ENCODE measurements at places on chromosomes 4 and X.

DNA sequence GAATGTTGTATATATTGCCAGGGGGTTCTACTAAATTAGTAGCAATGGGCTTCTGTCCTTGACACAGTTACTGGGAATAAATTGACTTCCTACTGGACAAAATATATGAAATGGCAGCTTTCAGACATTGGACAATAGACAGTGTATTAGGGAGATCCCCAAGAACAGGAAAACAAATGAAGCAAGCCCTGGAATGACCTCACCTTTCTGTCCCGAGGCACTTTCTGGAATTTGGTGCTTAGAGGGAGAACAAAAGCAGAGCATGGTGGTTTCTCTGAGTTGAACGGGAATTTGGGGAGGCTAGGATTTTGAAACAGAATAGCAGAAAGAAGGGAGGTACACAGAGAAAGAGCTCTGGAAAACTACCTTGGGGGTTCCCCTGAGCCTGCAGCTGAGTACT is 187.7 kb upstream of the MAGEB2 start:
- DNase-seq: no peak

- peak; percentile 33 for DNase-seq
These were observed 810 bp downstream of the SPRY1 start for GRCh38 chr4:123397144-123398065.

DNA sequence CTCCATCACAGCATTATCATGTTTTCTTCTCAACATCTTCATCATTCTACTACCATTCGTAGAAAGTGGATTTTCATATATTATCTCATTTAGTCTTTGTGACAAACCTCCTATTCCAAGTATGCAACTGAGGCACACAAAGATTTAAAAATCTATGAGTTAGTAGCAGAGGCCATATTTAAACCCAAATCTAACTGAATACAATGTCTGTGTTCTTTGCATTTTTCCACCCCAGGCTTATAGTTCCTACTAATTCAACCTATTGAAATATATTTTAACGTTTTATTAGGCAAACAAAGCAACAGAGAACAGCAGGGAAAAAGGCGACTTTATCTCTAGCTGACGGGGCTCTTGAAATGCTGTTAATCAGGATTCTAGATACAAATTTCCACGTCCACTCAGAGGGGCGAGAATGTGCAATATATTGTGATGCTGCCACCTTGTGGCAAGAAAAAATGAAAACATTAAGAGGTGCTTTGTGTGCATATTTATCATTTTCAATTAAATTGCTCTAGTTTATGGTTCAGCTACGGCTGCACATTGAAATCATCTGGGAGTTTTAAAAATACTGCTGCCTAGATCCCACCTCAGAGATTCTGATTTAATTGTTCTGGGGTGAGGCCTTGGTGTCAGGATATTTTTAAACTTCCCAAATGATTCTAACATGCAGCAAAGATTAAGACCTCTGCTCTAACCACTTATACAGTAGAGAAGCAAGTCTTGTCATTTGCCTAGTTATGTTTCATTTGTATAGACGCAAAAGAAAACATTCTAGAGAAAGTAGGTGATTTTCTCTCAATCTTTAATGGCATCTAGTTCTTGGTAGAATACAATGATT is 315.9 kb downstream of the MAPK10 start:
- DNase-seq: no peak

DNA sequence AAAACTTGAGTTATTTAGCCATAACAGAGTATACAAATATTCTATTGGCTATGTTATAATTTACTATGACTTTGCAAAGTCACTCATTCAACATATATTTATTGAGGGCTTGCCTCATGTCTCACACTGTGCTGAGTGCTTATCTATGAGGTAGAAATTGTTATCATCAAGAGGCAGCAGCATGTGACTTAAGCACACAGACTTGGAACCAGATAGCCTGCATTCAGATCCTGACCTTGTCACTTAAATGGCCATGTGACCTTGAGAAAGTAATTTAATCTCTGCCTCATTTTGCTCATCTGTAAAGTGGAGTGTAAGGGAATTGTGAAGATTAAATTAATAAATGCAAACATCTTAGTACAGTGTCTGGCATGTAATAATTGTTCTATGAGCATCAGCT is 10.1 kb upstream of the EXOSC9 start:
- no peak for DNase-seq

- no peak for DNase-seq
These were observed 72.9 kb upstream of the ENOX2 start for GRCh38 chrX:130975947-130976346.

GRCh38 chr4:184883024-184883423 is 57.3 kb upstream of the ACSL1 start:
- DNase-seq: no peak

GRCh38 chrX:47196098-47196497 is 2.5 kb downstream of the UBA1 start:
- DNase-seq: no peak

DNA sequence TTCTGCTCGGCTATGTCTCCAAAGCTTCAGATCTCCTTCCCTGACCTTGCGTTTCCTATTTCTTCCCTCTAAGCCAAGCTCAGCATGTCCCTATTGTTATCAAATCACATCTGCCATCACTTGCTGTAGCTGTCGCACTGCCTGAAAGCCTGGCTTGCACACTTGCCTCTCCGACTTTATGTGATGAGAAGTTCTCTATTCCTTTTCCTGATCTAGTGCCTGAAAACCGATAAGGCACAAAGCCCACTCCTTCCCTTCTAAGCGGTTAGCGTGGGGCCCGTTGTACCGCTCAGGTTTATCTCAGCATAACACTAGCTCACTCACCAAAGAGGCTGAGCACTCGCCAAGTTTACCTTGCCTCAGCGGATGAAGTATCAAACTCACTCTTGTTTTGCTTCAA is 816 bp downstream of the NMU start:
- no peak for DNase-seq

DNA sequence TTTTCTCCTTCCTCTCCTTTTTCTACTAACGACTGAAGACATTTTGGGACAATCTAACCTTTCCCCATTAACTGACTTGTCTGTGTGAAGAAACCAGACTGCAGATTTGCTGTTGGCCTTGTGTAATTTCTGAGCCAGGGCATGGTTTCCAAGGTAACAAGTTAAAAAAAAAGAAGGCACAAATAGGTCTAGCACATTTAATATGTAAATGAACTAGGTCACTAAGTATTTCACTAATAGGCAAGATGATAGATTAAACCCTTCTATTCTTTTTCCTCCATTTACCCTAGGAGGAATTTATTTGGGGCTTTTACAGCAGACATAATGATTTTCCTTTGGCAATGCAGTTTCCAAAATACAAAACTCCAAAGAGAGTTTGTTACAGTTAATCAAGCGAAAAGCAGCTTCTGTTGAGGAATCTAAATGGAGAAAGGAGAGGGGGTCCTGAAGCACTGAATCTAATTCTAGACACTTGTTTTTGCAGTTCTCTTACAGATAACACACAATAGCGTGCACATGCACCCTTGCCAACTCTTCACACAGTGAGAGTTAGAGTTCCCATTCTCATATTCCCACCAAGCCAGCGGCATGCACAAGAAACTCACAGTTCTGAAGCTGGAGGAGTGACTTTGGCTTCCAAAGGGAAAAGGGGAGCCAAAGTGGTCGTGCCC is 72.0 kb downstream of the TSPAN5 start:
- no peak for DNase-seq

GRCh38 chrX:63529961-63530360 is 178.8 kb upstream of the SPIN4 start:
- DNase-seq: no peak

GRCh38 chrX:18964901-18965300 is 19.0 kb downstream of the PHKA2 start:
- no peak for DNase-seq

DNA sequence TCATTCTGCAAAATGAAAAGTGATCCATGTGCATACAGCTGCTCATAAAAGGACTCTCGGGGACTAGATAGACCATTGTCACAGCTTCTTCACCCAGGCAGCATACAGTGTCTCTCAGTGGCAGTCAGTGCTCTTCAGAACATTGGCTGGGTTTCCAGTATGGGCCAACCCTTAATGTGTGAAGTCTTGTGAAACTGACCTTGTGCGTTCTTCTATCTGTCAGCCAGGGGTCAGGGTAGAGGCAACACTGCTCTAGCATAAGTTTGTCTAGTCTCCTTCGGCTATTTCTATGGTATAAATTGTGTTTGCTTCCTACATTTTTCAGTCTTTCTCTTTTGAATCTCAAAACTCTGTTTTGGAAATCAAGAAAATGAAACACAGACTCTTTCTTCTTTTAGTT is 37.0 kb upstream of the SMIM31 start:
- DNase-seq: no peak

GRCh38 chr4:127622921-127623796 is 9.6 kb upstream of the INTU start:
- DNase-seq: peak; percentile 21

- DNase-seq: no peak
These were observed 230.8 kb downstream of the TMEM47 start for GRCh38 chrX:34426334-34426733.

- no peak for DNase-seq
These were observed 34.5 kb upstream of the TLR2 start for GRCh38 chr4:153649572-153649991.

DNA sequence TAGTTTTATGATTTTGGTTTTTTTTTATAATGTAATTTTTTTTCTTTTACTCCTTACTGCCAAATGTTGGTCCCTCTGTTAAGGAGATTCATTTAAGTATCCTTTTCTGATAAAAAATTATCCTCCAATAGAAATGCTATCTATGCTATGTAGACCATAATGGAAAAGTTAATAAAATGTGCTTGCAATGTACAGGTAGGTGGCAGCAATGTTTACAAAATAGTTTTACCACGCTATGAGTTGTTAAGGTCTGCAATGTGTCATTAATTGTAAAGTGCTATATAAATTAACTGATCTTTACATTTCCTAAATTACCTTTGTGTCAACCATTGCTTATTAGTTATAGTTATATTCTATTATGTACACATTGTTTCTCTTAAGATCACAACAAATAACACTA is 3.8 kb upstream of the CENPC start:
- DNase-seq: no peak

- peak; percentile 14 for DNase-seq
These were observed 44.5 kb downstream of the SEPTIN11 start for GRCh38 chr4:76993787-76994641.

GRCh38 chr4:59094505-59094904 is 1984.3 kb upstream of the IGFBP7 start:
- DNase-seq: no peak

DNA sequence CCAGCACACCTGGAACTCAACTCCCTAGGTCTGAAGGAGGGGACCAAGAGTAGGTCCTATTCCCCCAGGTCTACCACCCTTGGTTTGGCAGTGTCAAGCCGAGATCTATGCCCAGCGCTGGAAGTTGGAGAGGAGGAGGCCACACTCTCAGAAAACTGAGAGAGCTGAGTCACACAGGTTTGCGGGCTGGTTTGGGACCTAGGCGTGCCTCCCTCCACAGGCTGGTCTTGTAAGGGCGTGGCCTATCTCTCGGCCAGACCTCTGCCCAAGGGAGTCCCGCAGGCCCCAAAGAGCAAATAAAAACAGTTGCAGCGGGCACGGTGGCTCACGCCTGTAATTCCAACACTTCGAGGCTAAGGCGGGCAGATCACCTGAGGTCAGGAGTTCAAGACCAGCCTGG is 52.9 kb upstream of the INTU start:
- no peak for DNase-seq

- DNase-seq: no peak
These were observed 384.6 kb downstream of the PPP3CA start for GRCh38 chr4:100962698-100963097.

DNA sequence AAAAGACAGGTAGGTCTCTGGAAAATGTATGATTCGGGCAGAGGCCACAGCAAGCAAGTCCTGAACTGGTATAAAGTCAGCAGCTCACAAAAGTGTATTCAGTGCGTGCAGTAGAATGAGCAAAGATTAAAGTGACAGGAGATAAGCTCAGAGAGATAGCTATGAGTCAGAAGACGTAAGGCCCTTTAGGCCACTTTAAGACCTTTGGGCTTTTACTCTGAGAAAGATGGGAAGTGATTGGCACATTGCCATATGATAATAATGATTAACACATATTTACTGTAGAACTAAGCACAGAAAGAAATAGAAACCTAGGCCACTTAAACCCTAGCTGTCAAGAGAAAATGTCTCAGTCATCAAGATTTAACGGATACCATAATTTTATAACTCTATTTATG is 51.7 kb downstream of the TBCK start:
- DNase-seq: no peak

GRCh38 chr4:26108054-26108453 is 194.0 kb downstream of the SMIM20 start:
- no peak for DNase-seq

GRCh38 chrX:70386235-70386634 is 36.9 kb upstream of the GDPD2 start:
- DNase-seq: no peak

DNA sequence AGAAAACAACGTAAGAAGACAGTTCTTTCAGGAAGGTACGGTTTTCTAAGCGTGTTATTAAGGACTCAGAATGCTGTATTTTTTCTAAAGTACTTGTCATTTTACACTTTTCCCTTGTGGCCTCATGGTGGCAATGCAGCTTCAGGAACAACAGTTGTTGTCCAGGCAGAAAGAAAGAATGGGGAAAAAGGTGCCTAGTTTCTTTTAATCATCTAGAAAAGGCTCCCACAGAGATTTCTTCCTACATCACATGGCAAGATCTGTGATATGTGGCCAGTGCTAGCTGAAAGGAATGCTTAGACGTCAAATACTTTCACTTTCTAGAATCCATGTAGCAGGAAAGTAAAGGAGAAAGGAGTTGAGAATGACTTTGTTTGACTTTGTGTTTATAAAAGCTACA is 49.0 kb upstream of the TRAM1L1 start:
- peak; percentile 4 for DNase-seq

DNA sequence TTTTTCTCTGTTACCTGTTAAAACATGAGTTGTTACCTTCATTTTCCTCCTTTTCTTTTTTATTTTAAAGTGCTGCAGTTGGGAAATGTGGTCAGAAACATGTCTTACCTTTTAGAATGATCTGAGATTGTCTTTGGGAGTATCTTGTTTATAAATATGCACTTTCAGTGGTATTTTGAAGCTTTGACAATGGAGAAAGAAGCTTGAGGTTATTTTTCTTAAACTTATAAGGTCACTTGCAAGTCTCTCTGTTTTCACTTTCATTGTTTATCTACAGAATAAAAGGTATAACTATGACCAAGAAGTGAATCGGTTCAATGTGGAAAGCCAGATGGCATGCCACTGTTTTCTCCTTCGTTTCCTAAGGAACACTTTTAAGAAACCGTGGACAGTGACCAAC is 167.5 kb upstream of the SLC7A11 start:
- DNase-seq: no peak

DNA sequence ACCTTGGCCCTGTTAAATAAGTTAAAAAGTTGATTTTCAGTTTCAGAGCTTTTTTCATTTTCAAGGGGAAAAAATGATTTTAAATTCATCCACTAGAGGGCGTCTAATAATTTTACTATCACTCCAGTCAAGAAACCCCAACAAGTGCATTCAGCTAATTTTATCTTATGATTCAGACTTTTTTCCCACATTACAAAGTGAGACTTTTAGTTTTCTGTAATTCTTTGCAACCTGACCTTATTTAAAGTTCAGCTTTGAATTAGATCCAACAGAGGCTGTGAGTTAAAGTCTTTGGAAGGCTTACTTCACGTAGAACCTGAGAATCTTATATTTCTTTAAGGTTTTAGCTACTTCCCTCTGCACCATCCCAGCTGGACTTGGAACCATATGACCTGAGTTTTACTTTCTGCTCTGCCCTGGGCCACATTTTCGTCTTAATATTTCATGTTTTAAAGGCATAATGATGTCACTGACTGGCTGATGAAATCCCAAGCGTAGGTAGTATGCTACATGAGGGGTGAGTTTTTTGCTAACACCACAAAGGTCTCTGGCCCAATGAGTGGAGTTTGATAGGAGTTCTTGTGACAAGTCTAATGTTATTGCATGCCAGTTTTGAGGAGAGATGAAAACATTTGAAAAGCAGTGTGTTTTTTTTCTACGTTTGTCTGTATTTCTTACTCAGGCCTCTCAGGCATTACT is 7.2 kb downstream of the GNRHR start:
- DNase-seq: no peak
